Activated naive CD8-positive, alpha-beta T cell treated with anti-CD3 and anti-CD28 coated beads, Interleukin-2, amount 50 U/mL, for 24 hours (primary cell): ENCODE measurements at places on chromosomes 5 and 9.

DNA sequence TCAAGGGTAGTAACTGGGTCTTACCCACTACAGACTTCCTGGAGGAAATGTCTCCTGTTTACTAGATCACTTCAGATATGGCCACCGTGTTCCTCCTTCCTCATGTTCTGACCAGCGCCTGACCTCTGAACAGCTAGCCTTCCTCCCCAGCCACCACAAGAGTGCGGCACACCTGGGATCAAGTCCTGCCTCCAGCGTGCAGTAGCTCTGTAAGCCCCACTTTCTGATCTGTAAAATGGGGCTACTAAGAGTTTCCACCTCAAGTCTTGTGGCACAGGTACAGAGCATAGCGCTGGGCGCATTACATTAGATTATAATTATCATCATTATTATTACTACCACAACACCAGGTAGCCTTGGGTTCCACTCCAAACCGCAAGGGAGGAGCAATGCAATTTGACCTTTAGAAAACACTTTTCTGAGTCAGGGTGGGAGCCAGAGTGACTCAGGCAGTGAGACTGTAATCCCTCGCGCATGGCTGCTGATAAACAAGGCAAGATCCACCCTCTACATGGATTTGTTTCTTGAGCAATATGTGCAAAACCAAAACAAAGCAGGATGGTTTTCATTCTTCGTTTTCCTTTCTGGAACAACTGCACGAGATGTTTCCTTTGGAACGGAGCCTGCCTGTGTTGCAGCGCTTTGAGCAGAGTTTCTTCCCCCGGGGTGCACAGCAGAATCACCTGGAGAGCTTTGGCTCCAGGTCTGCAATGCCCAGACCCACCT is 65.0 kb upstream of the ANGPTL2 start:
- H3K4me1 ChIP-seq = peaks cover 11% of the 10 kb centered on the region
- H3K36me3 ChIP-seq = no peaks in the 10 kb centered on the region
- no peak overlapping the region for H3K4me3 ChIP-seq
- no peaks in the 10 kb centered on the region for H3K27me3 ChIP-seq
- H3K27ac ChIP-seq = no peak overlapping the region

GRCh38 chr5:4576161-4576748 is 563.9 kb upstream of the ADAMTS16 start:
- H3K4me1 ChIP-seq = no peaks in the 10 kb centered on the region
- no peak for DNase-seq
- H3K36me3 ChIP-seq = no peaks in the 10 kb centered on the region
- H3K27ac ChIP-seq = no peak overlapping the region
- no peaks in the 10 kb centered on the region for H3K27me3 ChIP-seq

DNA sequence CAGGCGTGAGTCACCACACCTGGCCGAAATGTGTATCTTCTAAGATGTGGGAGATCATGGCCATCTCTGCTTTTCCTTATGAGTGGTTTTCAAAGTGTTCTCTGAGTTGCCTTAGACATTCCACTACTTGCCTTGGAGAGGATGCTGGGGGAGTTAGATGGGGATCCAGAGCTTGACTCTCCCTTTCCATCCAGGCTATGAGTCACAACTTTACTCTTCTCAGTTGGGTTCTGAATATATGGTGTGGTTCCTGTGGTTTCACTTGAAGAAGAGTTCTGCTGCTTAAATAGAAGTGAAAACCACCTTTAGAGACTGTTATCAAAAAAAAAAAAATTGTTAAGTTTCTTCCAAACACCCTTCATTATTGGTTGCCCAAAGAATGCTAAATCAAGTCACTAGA is 217.6 kb downstream of the ZNF608 start:
- no peaks in the 10 kb centered on the region for H3K36me3 ChIP-seq
- no peak for DNase-seq
- H3K4me1 ChIP-seq = peaks cover 9% of the 10 kb centered on the region
- H3K4me3 ChIP-seq = no peak overlapping the region
- no peak overlapping the region for H3K27ac ChIP-seq

DNA sequence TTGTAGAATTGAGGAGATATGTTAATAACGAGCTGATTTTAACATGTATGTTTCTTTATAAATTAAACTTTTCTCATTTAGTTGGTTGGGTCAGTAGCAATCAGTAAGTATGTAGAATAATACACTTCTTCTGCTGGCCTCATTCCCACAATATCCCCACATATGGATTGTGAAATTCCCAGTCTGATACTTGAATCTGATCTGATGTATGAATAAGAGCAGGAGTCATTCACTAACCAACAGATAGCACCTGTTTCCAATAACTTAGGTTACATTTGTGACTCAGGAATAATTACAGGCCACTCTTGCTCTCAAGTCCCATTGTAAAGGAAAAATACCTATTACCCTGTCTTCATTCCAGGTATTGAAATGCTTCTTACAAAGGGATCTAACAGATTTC is 23.9 kb downstream of the SLC36A1 start:
- no peaks in the 10 kb centered on the region for H3K27me3 ChIP-seq
- no peaks in the 10 kb centered on the region for H3K4me1 ChIP-seq
- peaks cover 12% of the 10 kb centered on the region for H3K36me3 ChIP-seq
- no peak overlapping the region for H3K27ac ChIP-seq
- H3K4me3 ChIP-seq = no peak overlapping the region

DNA sequence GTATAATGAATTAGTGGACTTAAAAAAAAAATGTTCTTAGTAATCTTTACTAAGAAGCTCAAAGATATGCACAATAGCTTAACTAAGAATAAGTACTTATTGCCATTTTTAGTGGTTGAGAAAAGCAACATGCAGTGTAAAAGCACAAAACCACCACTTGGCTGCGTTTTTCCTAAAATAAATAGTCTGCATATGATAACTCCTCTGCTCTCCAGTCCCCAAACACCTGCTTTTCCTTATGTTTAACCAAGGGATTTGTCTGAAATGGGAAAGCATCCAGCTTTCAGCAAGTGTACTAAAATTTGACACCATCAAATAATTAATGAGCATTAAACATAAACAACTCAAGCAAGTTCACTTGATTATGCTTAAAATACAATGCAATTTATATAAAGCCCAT is 41.4 kb downstream of the PSIP1 start:
- H3K4me1 ChIP-seq = peaks cover 5% of the 10 kb centered on the region
- H3K4me3 ChIP-seq = no peak overlapping the region
- H3K27ac ChIP-seq = no peak overlapping the region
- H3K27me3 ChIP-seq = no peaks in the 10 kb centered on the region

GRCh38 chr9:16358751-16359150 is 511.7 kb downstream of the BNC2 start:
- no peaks in the 10 kb centered on the region for H3K27me3 ChIP-seq
- no peak for DNase-seq
- no peaks in the 10 kb centered on the region for H3K36me3 ChIP-seq
- H3K4me1 ChIP-seq = no peaks in the 10 kb centered on the region

- no peak for DNase-seq
- no peaks in the 10 kb centered on the region for H3K27me3 ChIP-seq
- H3K4me3 ChIP-seq = no peak overlapping the region
These were observed 60.2 kb downstream of the CDC14B start for GRCh38 chr9:96559339-96559943.

DNA sequence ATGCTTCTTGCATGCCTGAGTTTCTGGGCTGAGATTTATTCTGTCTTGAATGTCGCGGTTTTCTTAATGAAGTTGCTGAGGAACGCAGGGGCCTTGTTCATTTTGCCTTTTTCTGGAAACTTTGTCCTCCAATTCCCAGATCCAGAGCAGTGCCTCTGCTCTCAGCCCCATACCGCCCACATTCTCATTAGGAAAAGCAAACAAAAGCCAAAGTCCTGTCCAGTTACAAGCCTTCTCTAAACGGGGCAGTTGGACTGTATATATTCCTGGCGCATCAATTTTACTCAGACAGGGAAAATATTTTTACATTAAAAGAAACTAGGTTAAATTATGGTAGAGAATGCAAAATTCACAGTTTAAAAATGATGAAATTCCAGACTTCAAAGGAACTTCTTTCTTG is 1.2 kb upstream of the PSAT1 start:
- peaks cover 26% of the 10 kb centered on the region for H3K36me3 ChIP-seq
- peak overlapping the region; percentile 94 for H3K27ac ChIP-seq
- no peak for DNase-seq
- no peaks in the 10 kb centered on the region for H3K27me3 ChIP-seq

- H3K27ac ChIP-seq = no peak overlapping the region
- H3K36me3 ChIP-seq = no peaks in the 10 kb centered on the region
- H3K27me3 ChIP-seq = no peaks in the 10 kb centered on the region
- DNase-seq = no peak
These were observed 62.7 kb downstream of the SNX24 start for GRCh38 chr5:122908108-122908507.

DNA sequence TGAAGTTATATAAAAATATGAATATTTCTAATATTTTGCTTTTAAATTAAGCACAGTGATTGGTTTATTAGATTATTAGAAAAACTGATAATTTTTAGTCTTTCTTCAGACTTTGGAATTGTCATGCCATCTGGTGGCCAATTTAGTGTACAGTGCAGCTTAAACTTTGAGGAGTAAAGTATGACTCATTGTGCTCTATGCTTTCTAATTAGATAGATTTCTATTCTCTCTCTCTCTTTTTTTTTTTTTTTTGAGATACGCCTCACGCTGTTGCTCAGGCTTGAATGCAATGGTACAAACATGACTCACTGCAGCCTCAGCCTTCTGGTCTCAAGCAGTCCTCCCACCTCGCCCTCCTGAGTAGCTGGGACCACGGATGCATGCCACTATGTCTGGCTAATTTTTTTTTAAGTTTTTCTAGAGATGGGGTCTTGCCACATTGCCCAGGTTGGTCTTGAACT is 42.1 kb upstream of the GPR21 start:
- H3K27ac ChIP-seq = no peak overlapping the region
- H3K36me3 ChIP-seq = peaks cover 4% of the 10 kb centered on the region
- DNase-seq = peak; percentile 8

GRCh38 chr5:59491945-59492344 is 401.6 kb downstream of the PDE4D start:
- H3K36me3 ChIP-seq = no peaks in the 10 kb centered on the region
- DNase-seq = no peak
- no peak overlapping the region for H3K27ac ChIP-seq
- no peaks in the 10 kb centered on the region for H3K4me1 ChIP-seq
- peaks cover 4% of the 10 kb centered on the region for H3K27me3 ChIP-seq

- H3K36me3 ChIP-seq = peaks cover 39% of the 10 kb centered on the region
- H3K27me3 ChIP-seq = no peaks in the 10 kb centered on the region
- DNase-seq = no peak
- no peak overlapping the region for H3K4me3 ChIP-seq
- H3K4me1 ChIP-seq = peaks cover 8% of the 10 kb centered on the region
- no peak overlapping the region for H3K27ac ChIP-seq
These were observed 72.5 kb downstream of the AUH start for GRCh38 chr9:91289244-91289643.

- H3K4me3 ChIP-seq = peak overlapping the region; percentile 27
- H3K27ac ChIP-seq = peak overlapping the region; percentile 80
- no peaks in the 10 kb centered on the region for H3K27me3 ChIP-seq
These were observed 12.8 kb downstream of the UBE2B start for GRCh38 chr5:134383980-134384697.

- H3K27me3 ChIP-seq = no peaks in the 10 kb centered on the region
- DNase-seq = no peak
- H3K4me3 ChIP-seq = no peak overlapping the region
- no peak overlapping the region for H3K27ac ChIP-seq
- no peaks in the 10 kb centered on the region for H3K36me3 ChIP-seq
These were observed 172.1 kb downstream of the SNX18 start for GRCh38 chr5:54689411-54690251.

- H3K27ac ChIP-seq = no peak overlapping the region
- no peak overlapping the region for H3K4me3 ChIP-seq
- H3K4me1 ChIP-seq = no peaks in the 10 kb centered on the region
- H3K36me3 ChIP-seq = no peaks in the 10 kb centered on the region
These were observed 42.4 kb upstream of the SMIM32 start for GRCh38 chr5:136235321-136235720.

DNA sequence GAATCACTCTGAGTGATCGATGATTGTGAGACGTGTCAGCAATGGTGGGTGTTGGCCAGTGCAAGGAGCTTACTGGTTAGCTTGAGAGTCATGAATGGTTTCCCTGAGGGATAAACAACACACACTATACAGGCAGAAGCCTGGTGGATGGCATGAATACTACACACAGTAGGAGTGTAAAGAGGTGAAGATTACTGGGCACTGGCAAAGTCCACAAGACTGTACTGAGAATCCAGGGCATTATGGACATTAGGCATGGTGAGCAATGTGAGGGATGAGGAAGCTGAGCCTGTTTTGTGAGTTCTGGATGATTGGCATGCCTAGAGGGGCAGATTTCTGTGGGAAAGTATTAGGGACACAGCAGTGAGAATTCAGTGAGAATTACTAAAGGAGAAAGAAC is 71.3 kb downstream of the KDM4C start:
- H3K27ac ChIP-seq = peak overlapping the region; percentile 0
- H3K27me3 ChIP-seq = no peaks in the 10 kb centered on the region
- H3K4me3 ChIP-seq = no peak overlapping the region

DNA sequence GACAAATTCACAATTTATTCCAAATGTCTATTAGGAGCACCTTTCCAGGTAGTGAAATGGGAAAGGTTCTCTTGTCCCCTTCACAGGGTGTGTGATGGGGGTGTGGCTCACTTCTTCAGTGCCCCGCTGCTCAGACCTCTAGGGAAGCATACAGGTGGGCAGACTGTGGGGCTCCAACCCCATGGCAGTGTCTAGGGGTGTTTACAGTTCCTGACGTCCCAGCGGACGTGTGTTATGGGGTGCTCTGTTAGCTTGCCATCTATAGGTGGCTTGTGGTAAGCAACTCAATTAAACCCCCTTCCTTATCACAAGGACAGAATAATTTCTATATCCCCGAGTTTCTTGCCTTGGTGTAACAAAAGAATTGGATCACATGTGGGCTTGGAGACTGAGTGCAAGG is 67.4 kb upstream of the SPINK5 start:
- peaks cover 2% of the 10 kb centered on the region for H3K36me3 ChIP-seq
- H3K27ac ChIP-seq = no peak overlapping the region
- DNase-seq = no peak

GRCh38 chr5:57406641-57407040 is 76.0 kb downstream of the ACTBL2 start:
- no peak for DNase-seq
- no peaks in the 10 kb centered on the region for H3K36me3 ChIP-seq
- no peak overlapping the region for H3K27ac ChIP-seq
- no peak overlapping the region for H3K4me3 ChIP-seq

GRCh38 chr9:98607787-98608186 is 100.9 kb downstream of the GABBR2 start:
- no peaks in the 10 kb centered on the region for H3K4me1 ChIP-seq
- H3K4me3 ChIP-seq = no peak overlapping the region
- H3K36me3 ChIP-seq = no peaks in the 10 kb centered on the region

- H3K27me3 ChIP-seq = peaks cover 5% of the 10 kb centered on the region
- DNase-seq = no peak
- H3K4me3 ChIP-seq = no peak overlapping the region
- no peak overlapping the region for H3K27ac ChIP-seq
- H3K36me3 ChIP-seq = peaks cover 22% of the 10 kb centered on the region
These were observed 10.5 kb downstream of the PTTG1 start for GRCh38 chr5:160432196-160432595.

GRCh38 chr5:159171274-159171673 is 38.1 kb downstream of the RNF145 start:
- peaks cover 50% of the 10 kb centered on the region for H3K36me3 ChIP-seq
- H3K4me3 ChIP-seq = no peak overlapping the region
- no peak for DNase-seq
- H3K4me1 ChIP-seq = peaks cover 38% of the 10 kb centered on the region
- H3K27me3 ChIP-seq = no peaks in the 10 kb centered on the region

GRCh38 chr5:149452007-149452664 is 73.0 kb upstream of the IL17B start:
- H3K27ac ChIP-seq = no peak overlapping the region
- H3K4me1 ChIP-seq = no peaks in the 10 kb centered on the region
- no peak for DNase-seq
- no peaks in the 10 kb centered on the region for H3K36me3 ChIP-seq
- H3K4me3 ChIP-seq = no peak overlapping the region
- no peaks in the 10 kb centered on the region for H3K27me3 ChIP-seq

- DNase-seq = no peak
- no peaks in the 10 kb centered on the region for H3K36me3 ChIP-seq
- no peaks in the 10 kb centered on the region for H3K27me3 ChIP-seq
- no peak overlapping the region for H3K27ac ChIP-seq
- H3K4me1 ChIP-seq = no peaks in the 10 kb centered on the region
These were observed 448.0 kb downstream of the SPOCK1 start for GRCh38 chr5:137051161-137051560.
